ENCODE measurements at places on chromosomes 16 and 17.
A peak's percentile ranks its signal among the peaks of the same experiment; 100 is the strongest.

- peak; percentile 88 for DNase-seq
These were observed 1.6 kb downstream of the IFT140 start for GRCh38 chr16:1610071-1610898.

DNA sequence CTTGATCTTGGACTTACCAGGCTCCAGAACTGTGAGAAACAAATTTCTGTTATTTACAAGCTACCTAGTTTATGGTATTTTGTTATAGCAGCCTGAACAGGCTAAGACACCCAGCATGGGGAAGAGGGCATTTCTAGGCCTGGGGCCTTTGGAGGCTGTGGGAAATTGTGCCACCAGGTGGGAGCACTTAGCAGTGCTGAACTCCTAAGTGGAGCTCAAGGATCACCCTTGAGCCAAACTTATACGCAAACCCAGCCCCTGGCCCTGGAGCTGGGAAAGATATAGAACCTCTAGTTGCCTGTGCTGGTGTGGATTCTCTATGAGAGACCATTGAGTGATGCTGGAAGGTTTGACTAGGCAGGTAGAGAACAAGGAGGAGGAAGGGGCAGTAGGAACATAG is 36.1 kb downstream of the MIS12 start:
- no peak for DNase-seq

GRCh38 chr17:5050278-5050677 is 15.1 kb upstream of the SLC52A1 start:
- DNase-seq, result peak; percentile 31

GRCh38 chr16:11181899-11182279 is 74.1 kb downstream of the SOCS1 start:
- no peak for DNase-seq

Measured in cardiac fibroblast (primary cell).